ENCODE measurements at places on chromosomes 6 and 20. TPM values are rescaled to one million over a fixed set of nuclear protein-coding genes. Genes with fewer than 3 reads are reported as not detected.

DNA sequence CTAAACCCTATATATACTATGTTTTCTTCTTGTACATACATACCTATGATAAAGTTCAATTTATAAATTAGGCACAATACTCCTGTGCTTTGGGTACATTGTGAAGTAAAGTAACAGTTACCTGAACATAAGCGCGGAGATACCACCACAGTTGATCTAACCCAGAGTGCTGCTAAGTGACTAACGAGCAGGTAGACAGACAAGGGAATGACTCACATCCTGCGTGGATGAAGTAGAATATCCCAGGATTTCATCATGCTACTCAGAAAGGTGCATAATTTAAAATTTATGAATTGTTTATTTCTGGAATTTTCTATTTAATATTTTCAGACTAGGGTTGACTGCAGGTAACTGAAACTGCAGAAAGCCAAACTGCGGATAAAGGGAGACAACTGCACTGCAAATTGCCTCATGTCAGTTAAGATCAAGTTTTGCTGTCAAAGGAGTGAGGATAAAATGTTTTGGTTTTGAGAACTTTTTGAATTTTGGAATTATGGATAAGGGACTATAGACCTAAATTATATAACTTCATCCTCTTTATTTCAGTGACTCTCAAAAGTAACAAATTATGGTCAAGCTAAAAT, 14.4 kb downstream of the MKKS start:
- peaks cover 10% of the 10 kb centered on the region for H3K4me1 ChIP-seq
- no peaks in the 10 kb centered on the region for H3K27me3 ChIP-seq
- no peak for DNase-seq
- H3K27ac ChIP-seq, result no peak overlapping the region
- H3K36me3 ChIP-seq, result peaks cover 17% of the 10 kb centered on the region

- H3K4me3 ChIP-seq, result no peak overlapping the region
- no peaks in the 10 kb centered on the region for H3K27me3 ChIP-seq
- peaks cover 86% of the 10 kb centered on the region for H3K4me1 ChIP-seq
- peaks cover 71% of the 10 kb centered on the region for H3K36me3 ChIP-seq
These were observed 10.5 kb downstream of the BCL2L1 start for GRCh38 chr20:31712112-31712553.

GRCh38 chr6:11865680-11866300, 87.2 kb upstream of the ADTRP start:
- no peaks in the 10 kb centered on the region for H3K4me1 ChIP-seq
- H3K4me3 ChIP-seq, result no peak overlapping the region
- H3K27me3 ChIP-seq, result peaks cover 2% of the 10 kb centered on the region
- no peaks in the 10 kb centered on the region for H3K36me3 ChIP-seq
- no peak overlapping the region for H3K27ac ChIP-seq

ULBP3 gene
- total RNA-seq, result 1.4 TPM

ADAM33 gene
- total RNA-seq, result not detected

DNA sequence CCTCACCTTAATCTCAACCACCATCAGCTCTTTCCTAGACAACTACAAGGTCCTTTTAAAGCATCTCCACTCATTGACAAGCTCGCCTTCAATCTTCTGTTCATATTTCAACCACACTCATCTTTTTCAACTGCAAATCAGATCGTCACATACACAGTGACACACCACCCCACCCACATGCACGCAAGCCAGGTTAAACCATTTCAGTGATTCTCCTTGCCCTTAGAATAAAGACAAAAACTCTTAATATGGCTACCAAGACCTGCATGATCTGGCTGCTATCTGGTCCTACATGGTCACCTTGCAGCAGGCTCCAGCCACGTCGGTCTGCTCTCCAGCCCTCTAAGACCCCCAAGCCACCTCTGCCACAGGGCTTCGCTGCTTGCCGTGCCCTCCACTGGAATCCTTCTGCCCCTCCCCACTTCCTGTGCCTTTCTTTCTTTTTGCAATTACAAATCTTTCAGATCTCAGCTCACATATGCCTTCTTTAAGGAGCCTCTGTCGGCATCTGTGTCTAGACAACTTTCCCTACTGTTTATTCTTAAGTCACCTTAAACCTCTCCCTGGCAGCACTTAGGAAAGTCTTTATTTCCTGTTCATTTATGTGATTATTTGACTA, 507.3 kb upstream of the ARID1B start:
- H3K4me1 ChIP-seq, result peaks cover 13% of the 10 kb centered on the region
- H3K4me3 ChIP-seq, result no peak overlapping the region
- no peak overlapping the region for H3K27ac ChIP-seq
- peaks cover 2% of the 10 kb centered on the region for H3K27me3 ChIP-seq
- H3K36me3 ChIP-seq, result peaks cover 1% of the 10 kb centered on the region
- no peak for DNase-seq

RBCK1 gene
- total RNA-seq, result 173 TPM

GRCh38 chr20:62027116-62027515, 38.6 kb downstream of the TAF4 start:
- H3K4me3 ChIP-seq, result no peak overlapping the region
- peaks cover 22% of the 10 kb centered on the region for H3K4me1 ChIP-seq
- H3K36me3 ChIP-seq, result peaks cover 2% of the 10 kb centered on the region
- no peaks in the 10 kb centered on the region for H3K27me3 ChIP-seq

DNA sequence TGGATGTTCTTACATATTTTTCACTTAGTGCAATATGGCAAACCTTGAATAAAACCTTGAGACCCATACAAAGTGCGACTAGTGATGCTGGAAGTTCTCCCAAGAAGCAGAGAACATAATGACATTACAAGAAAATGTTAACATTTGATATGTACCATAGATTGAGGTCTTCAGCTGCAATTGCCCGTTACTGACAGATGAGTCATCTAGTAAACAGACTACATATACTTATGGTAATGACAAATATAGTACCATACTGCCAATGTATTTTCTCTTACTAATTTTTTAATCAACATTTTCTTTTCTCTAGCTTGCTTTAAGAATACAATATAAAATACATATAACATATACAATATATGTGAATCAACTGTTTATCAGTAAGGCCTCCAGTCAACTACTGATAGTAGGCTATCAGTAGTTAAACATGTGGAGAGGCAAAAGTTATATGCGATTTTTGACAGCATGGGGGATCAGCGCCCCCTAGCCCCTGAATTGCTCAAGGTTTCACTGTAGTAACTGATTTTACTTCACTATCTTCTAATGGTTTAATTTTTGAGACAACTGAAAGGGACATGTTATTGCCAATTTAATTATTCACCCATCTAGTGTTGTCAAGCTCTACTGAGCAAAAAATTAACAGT, 166.7 kb upstream of the ADGRB3 start:
- DNase-seq, result no peak
- H3K4me3 ChIP-seq, result no peak overlapping the region
- no peaks in the 10 kb centered on the region for H3K36me3 ChIP-seq
- no peak overlapping the region for H3K27ac ChIP-seq

NKX2-4 gene
- total RNA-seq, result not detected

DNA sequence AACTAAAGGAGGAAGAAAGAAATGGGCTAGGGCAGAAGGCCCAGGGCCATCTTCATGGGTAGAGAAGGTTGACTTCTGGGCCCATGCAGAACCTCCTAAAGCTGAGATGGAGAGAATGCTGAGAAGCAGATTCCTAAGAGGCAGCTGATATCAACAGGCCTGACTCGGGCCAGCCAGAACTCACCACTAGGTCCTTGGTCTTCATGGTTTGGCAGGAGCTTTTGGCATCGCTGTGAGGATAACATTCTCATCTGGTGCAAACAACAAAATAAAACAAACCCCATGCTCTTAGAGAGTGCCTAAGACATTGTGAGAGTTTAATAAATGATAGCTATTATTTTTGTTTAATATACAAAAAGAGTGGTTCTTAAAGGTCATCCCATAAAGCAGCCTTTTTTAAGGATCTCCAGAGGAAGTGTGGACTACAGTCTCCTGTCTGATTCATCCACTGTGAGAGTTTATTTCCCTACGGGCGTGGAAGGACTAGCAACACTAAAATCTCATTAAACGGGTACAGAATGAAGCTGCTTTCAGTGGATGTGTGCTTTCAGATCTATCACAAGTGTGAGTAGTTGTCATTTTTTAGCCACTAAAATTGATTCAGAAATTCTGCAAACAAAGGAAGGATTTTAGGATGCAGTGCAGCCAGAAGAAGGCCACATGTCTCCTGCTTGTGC, 160.0 kb downstream of the PLCB4 start:
- H3K36me3 ChIP-seq, result no peaks in the 10 kb centered on the region
- DNase-seq, result no peak
- no peak overlapping the region for H3K27ac ChIP-seq
- H3K4me3 ChIP-seq, result no peak overlapping the region
- no peaks in the 10 kb centered on the region for H3K27me3 ChIP-seq

TMEM217 gene
- 2.7 TPM for total RNA-seq

DNA sequence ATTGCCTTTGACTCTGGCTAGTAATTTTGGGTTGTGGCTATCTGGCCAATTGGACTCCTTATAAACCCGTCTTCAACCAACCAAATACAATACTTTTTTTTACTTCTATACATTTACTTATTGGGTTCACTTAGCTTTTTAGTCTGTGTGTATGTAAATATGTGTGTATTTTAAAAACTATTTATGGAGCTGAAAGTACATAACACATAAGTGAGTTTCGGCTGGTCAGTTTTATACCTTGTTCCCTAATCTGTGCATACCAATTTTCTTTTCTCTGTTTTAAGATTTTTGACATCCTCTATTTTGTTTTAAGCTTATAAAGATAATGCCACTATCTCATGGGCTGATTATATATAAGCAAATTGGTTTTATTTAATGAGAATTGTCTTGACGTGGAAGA, 129.5 kb downstream of the LRRC1 start:
- no peaks in the 10 kb centered on the region for H3K4me1 ChIP-seq
- no peaks in the 10 kb centered on the region for H3K27me3 ChIP-seq
- no peak overlapping the region for H3K27ac ChIP-seq
- DNase-seq, result no peak
- H3K36me3 ChIP-seq, result peaks cover 2% of the 10 kb centered on the region

PHF20 gene
- 50.8 TPM for total RNA-seq

DNA sequence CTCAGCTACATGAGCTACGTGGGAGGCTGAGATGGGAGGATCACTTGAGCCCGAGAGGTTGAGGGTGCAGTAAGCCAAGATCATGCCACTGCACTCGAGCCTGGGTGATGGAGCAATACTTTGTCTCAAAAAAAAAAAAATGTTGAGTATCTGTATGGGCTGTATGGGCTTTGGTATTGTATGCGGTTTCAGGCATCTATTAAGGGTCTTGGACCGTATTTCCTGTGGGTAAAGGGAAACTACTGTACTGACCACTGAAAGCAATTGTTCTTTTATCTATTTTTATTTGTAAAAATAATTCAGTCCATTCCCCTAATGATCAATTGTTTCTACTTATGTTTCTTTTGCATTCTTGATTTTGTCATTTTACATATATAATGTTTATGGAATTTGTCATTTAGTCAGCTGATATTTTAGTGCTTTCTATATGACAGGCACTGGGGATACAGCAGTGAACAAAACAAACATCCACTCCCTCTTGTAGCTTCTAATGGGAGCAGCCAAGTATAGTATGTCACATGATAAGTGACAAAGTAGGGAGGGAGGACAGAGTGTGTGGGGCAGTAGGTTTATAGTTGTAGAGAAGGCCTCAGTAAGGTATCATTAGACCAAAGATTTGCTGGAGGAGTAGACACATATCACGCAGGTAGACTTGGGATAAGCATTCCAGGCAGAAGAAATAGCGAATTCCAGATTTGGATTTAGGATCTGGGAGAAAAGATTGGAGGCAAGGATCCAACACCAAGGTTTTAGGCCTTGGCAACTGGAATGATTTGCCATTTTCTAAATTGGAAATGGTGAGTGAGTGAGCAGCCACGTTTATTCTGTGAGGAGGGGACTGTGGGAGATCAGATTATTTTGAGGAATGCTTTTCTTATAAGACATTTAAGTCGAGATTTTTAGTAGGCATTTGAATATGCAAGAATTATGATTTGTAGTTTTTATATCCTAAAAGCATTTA, 6.0 kb downstream of the PCMT1 start:
- no peaks in the 10 kb centered on the region for H3K27me3 ChIP-seq
- H3K27ac ChIP-seq, result no peak overlapping the region
- peaks cover 29% of the 10 kb centered on the region for H3K4me1 ChIP-seq

- no peak overlapping the region for H3K4me3 ChIP-seq
- peaks cover 83% of the 10 kb centered on the region for H3K4me1 ChIP-seq
These were observed 72.8 kb downstream of the ATXN1 start for GRCh38 chr6:16688436-16688835.

STMND1 gene
- not detected for total RNA-seq

DNA sequence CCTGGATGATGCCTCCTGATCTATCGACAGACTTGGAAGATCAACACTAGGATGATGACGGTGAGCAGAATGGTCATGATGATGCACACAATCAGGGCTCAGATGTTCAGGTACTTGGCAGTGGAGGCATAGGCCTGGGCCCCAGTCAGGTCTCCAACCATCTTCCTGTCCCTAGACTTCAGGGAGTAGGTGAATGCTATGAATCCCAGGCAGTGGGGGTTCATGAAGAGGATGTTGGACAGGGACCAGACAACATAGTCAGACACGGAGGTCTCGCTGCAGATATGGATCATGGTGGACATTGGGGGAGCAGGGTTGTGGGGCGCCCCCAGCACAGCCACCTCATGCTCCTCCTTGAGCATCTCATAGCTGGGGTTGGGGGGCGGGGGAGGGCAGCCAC, 27.5 kb downstream of the HLA-F start:
- peak; percentile 35 for DNase-seq
- peaks cover 10% of the 10 kb centered on the region for H3K36me3 ChIP-seq
- no peaks in the 10 kb centered on the region for H3K27me3 ChIP-seq
- peak overlapping the region; percentile 17 for H3K27ac ChIP-seq
- no peak overlapping the region for H3K4me3 ChIP-seq
- peaks cover 59% of the 10 kb centered on the region for H3K4me1 ChIP-seq

Measured in activated CD8-positive, alpha-beta memory T cell treated with anti-CD3 and anti-CD28 coated beads, Interleukin-2, amount 10 ng/mL, durations not matched to agents 7 days and 5 days (primary cell).